ENCODE measurements at places on chromosomes 4 and X.
A peak's percentile ranks its signal among the peaks of the same experiment; 100 is the strongest.

DNA sequence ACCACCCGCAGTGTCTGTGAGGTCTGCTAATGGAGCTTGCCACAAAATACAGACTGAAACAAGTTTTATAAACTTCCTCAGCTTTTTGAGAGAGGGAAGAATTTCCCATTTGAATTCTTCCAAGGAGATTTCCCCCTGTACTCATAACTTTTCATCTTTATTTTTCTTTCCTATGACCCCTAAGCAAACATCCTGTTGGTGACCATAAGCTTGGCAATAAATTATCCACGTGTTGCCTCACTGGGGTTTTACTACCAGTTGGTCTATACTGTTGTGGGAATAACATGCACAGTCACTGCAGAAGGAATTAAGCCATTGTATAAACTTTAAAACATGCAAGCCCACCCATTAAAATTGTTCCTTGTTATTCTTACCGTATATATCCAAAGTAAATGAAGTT, 86.2 kb downstream of the SLC39A8 start:
- DNase-seq: no peak

- no peak for DNase-seq
Observed at GRCh38 chr4:91758487-91758886, 545.3 kb upstream of the GRID2 start.

- DNase-seq: no peak
Observed at GRCh38 chr4:78938474-78938867, 767 bp downstream of the PAQR3 start.

- no peak for DNase-seq
Observed at GRCh38 chr4:154406018-154406795, 85.4 kb downstream of the DCHS2 start.

DNA sequence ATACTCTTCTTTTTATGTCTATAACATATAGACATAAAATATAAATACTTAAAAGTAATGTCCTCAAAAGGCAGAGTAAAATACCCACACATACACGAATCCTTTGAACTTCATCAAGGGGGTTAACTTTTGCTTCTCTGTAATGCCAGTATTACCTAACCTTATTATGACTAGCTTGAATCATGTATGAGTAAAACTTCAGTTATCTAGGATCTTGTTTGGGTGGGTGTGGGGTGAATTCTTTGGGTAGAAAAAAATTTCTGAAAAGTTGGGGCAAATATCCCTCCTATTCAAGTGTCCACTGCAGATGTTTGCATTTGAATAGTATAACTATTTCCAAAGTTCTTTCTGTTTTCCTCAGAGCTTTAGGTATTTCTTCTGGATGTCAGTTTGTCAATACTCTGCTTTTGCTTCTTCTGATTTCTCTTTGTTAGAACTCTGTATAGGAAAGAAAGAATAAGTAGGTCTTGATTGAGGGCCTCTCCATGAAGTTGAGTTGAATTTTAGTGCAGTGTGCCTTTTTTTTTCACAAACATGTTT, 173.8 kb downstream of the ADGRL3 start:
- DNase-seq: no peak

GRCh38 chr4:175070444-175070843, 152.3 kb downstream of the ADAM29 start:
- no peak for DNase-seq

GRCh38 chrX:134736356-134736755, 78.1 kb upstream of the PLAC1 start:
- no peak for DNase-seq

DNA sequence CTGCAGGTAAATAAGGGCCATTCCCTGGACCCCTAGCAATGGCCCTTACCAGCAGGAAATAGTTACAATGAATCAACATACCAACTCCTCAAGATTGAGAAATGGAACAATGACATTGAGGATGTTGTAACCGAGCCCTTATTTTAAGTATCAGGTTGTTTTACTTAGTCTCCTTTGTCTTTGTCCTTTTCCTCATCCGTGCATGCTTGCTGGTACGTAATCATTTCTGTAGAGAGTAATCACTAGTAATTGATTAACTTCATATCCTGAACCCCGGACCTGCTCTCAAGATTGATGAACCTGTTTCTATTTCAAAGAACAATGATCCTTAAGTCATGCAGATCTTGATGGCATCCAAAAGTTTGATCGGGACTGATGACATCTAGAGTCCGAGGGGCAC, 98.6 kb upstream of the LANCL3 start:
- no peak for DNase-seq

- peak; percentile 31 for DNase-seq
Observed at GRCh38 chr4:1244081-1244977, 4.6 kb downstream of the CTBP1 start.

DNA sequence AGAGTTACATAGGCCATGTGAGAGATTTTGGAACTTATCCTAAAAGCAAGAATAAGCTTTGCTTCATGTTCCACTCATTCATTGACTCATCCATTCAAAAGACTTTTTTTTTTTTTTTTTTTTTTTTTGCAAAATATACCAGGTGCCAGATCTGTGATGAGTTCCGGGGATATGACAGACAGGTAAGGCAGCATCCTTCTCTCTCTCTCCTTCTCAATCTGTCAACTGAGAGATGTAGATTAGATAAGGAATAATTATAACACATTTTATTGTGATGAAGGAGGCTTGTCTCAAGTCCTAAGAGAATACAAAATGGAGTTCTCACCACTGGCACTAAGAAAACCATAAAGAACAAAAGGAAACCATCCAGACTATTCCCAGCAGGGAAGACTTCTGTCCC, 190.2 kb upstream of the CPEB2 start:
- DNase-seq: no peak

DNA sequence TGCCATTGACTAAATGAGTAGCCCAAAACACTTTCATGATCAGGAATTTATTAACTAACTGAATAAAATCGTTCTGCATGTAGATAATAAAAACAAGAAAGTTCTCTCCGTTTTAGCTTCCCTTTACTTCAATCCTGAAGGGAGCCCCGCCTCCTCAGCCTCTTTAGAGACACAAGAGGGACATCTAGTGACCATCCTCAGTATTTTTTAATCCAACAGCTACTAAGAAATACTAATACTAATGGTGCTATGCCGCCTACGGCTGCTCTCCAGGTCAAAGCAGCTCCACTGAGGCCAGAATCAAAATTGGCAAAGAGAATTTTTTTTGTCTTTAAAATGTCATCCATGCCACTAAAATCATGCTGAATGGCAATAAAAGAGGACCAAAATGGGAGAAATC, 3.2 kb upstream of the PCDH19 start:
- DNase-seq: peak; percentile 37

DNA sequence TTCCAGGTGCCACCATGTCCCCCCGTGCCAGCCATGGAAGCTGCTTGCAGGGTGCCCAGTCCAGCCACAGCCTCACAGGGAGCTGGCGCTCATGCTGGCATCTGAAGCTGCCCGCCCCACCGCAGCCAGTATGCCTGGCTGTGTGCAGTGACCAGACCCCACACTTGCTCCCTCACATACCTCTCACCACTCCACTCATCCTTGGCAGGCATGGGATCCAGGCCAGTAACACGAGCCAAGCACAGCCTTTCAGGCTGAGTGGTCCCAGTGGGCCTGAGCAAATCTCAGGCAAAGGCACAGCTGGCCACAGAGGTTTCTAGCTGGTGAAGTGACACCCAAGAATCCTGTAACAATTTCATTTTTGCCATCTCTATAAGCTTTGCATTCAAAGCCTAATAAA, 48.4 kb upstream of the SEC24B start:
- no peak for DNase-seq

- DNase-seq: no peak
Observed at GRCh38 chr4:73613130-73613529, 7.1 kb downstream of the RASSF6 start.

DNA sequence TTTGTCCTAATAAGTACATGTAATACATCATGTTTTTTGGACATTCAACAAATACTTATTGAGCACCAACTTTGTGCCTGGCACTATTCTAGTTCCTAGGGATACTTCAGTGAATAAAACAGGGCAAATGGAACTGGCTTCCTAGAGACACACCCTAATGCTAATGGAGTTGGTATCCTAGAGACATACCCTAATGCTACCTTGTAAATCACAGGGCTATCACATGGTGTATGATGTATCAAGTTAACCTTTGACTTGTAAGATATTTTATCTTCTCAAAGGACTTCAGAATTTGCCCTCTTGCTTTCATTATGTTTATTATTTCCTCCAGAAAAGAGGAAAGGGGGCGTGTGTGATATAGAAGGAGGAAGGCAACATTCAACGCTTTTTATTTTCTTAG, 10.1 kb downstream of the GK start:
- DNase-seq: no peak

DNA sequence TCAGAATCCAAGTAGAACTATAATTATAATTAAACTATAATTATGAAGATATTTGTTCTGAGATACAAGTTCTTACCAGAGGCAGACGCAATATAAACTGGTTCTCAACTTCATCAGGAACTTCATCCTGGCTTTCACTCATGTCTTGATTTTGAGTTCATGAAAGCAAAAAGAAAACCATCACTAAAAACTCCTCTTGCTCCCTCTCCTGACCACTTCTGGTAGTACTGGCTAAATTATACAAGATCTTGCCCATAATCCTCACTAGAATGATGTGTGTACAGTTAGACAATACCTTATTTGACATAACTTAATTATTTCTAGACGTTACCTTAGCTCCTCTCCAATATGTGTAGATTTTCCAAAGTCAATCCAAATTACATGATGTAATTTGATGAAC, 3.7 kb downstream of the TAF7L start:
- DNase-seq: peak; percentile 10

DNA sequence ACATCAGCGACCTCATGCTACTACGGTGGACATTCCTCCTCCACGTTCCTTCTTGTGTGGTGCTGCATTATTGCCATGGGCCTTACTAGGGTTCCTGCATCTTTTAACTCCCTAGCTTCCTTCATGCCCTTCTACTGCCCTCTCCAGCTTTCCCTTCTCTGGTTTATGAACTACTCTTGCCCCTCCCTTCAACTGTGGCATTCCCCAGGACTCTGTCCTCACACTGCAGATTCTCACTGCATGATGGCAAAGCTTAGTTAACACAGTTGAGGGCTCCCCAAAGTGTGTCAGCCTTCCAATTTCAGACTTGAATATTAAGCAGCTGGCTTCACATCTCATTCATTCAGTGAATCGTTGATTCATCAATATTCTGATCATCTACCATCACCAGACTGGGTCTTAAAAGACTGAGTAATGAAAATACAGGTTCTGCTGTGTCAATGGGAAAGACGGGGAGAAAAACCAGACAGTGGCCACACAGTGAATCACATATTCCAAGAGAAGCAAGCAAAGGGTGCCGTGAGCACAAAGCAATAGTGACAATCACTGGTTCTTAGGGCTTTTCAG, 53.0 kb downstream of the ZFX start:
- DNase-seq: no peak

GRCh38 chrX:21798677-21799219, 40.7 kb upstream of the MBTPS2 start:
- DNase-seq: no peak

DNA sequence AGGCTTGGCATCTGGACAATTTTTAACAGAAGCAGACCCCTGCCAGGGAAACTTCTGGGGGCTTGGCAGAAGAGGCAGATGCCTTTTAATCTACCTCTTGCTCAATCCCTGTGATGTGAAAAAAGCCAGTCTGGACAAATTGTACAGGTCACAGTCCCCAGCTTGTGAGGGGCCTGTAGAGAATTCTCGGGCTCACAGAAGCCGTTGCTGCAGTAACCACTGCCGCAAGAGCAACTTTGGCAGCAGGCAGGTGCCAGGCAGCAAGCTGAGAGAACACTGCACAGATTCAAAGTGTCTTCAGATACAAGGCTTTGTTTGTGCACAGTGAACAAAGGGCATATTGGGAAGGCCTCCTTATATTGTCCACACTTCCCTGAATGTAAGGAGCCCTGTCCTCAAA, 11.7 kb downstream of the GPKOW start:
- DNase-seq: peak; percentile 33

DNA sequence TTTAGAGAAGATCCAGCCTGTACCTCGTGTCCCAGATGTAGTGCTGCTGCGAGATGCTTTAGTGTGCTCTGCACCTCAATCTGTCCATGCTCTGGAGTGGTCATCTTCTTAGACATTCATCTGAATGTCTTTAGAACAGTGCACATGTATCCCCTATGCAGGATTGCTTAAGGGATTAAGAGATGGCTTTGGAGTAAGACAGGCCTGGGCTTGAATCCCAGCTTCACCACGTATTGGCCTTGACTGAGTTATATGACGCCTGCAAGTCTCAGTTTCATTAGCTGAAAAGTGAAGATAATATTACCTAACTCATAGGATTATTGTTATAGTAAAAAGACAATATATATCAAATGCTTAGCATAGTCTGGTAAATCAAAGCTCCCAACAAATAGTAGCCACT, 98.3 kb downstream of the NFKB1 start:
- DNase-seq: no peak

DNA sequence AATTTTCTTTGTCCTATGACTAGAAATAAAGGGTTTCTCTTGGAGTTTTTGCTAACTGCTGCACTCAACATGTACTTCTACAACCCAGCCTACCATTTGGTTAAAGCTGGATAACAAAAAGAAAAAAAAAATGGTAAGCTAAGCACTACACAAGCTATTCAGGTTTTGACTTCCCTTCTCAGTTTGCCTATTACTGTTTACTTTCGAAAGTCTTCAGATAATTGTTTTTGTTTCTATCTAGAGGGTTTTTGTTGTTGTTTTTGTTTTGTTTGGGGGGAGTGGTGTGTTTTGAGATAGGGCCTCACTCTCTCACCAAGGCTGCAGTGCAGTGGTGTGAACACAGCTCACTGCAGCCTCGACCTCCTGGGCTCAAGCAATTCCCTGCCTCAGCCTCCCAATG, 46.6 kb downstream of the CLOCK start:
- DNase-seq: no peak

- no peak for DNase-seq
Observed at GRCh38 chr4:164931551-164932324, 45.7 kb downstream of the TRIM61 start.

- DNase-seq: no peak
Observed at GRCh38 chr4:91256043-91256442, 1047.7 kb upstream of the GRID2 start.

DNA sequence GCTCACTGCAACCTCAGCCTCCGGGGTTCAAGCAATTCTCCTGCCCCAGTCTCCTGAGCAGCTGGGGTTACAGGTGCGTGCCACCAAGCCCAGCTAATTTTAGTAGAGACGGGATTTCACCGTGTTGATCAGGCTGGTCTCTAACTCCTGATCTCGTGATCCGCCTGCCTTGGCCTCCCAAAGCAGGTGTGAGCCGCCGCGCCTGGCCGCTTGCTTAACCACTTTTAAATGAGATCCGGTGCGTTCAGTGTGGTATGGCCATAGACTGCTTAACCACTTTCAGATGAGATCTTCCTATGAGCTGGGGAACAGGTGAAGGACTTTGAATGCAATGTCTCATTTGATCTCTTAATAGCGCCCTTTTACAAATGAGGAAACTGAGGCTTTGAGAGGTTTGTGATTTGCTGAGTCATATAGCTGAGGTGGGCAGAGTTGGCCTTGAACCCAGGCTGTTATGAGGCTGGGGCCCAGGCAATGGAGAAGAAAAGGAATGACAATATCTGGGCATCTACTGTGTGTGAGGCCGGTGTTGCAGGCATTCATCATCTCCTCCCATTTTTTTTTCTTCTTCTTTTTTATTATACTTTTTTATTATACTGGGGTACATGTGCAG, 41.9 kb upstream of the NSG1 start:
- no peak for DNase-seq

GRCh38 chrX:84174348-84174747, 13.7 kb downstream of the RPS6KA6 start:
- no peak for DNase-seq

- no peak for DNase-seq
Observed at GRCh38 chrX:25017667-25018247, 2.0 kb upstream of the ARX start.
